ENCODE measurements at places on chromosomes 1 and 21. TPM values are rescaled to one million over a fixed set of nuclear protein-coding genes. Genes with fewer than 3 reads are reported as not detected.

Gene AK4
- total RNA-seq, result 120 TPM

Gene BRDT
- total RNA-seq, result not detected

Gene TMOD4
- total RNA-seq, result not detected

Gene AADACL3
- total RNA-seq, result not detected

Gene MYOM3
- total RNA-seq, result 0.13 TPM

Gene CELA3A
- not detected for total RNA-seq

Gene TNFAIP8L2
- total RNA-seq, result not detected

Gene F5
- under 0.01 TPM for total RNA-seq

Gene RNU1-1
- total RNA-seq, result under 0.01 TPM

Gene KRTAP15-1
- total RNA-seq, result not detected

Gene HFM1
- 0.20 TPM for total RNA-seq

Gene CLCA1
- not detected for total RNA-seq

Gene SPATA45
- total RNA-seq, result not detected

Gene HSD3B1
- total RNA-seq, result not detected

Data from smooth muscle cell of the pulmonary artery (primary cell).